Stimulated activated naive CD4-positive, alpha-beta T cell treated with Interleukin-2 at 50 U/mL for 16 hours (primary cell): ENCODE measurements at places on chromosomes 11 and 22.

DNA sequence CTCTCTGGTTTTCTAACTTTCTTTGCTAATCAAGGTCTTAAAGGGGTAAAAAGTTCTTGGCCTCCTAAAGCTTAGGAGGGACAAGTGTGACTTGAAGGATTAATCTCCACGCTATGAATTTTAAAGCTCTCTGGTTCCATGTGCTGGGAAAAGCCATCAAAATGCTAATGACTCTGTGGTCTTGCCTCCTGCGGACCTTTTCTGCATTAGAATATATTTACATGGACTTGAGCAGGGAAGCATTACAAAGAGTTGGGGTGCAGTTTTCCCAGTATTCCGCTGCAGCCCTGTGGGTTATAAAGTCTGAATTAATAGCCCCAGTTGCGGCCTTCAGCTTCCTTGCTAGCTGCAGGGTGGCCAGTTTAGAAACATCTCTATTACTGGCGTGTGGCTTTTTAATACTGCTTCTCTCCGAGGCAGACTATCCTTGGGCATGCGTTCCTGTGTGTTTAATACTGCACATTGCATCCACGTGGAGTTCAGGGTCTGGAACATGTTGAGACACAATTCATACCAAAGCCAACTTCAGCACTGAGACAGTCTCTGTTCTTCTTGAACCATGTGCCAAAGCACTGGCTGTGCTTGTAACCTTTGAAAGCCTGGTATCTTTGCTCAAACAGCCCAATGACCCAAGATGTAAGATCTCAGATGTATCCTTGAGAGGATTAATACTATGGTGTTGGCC, 27.3 kb downstream of the TSPAN18 start:
- no peak for DNase-seq

DNA sequence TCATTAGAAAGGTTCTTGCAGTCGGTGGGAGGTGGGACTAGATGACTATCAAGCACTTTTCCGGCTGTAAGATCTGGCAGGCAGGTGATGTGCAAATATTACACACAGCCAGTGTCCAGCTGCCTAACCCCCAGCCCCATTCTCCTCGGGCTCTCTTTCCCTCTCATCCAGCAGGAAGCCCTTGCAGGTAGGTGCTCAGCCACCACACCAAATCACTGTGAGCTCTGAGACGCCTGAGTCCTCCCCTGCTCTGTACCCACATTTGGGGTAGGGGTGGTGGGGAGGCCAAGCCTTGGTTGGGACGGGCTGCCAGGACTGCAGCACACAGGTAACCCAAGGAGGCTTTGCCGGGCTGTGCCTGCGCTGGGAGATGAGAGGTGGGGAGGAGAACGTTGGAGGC, 601 bp downstream of the ART5 start:
- DNase-seq = no peak

- no peak for DNase-seq
Observed at GRCh38 chr11:17366495-17366894, 14.9 kb downstream of the NCR3LG1 start.

- no peak for DNase-seq
Observed at GRCh38 chr22:30357650-30358215, 926 bp downstream of the CCDC157 start.

DNA sequence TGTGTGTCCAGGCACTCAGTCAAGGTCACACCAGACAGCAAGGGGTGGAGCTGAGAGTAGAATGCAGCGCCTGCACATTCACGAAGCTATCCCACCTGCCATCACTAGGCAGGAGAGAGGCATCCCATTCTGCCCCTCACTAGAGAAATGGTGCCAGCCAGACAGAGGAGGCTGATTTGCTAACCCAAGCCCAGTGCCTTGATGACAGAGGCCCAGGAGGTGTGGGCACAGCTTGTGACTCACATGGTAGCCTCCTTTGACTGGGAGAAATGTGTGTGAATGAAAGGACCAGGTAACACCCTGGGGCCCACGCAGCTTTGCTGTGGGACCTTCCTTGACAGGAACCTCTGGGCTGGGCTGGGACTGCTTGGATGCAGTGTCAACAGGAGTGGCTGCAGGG, 5.2 kb upstream of the NAALADL1 start:
- no peak for DNase-seq

DNA sequence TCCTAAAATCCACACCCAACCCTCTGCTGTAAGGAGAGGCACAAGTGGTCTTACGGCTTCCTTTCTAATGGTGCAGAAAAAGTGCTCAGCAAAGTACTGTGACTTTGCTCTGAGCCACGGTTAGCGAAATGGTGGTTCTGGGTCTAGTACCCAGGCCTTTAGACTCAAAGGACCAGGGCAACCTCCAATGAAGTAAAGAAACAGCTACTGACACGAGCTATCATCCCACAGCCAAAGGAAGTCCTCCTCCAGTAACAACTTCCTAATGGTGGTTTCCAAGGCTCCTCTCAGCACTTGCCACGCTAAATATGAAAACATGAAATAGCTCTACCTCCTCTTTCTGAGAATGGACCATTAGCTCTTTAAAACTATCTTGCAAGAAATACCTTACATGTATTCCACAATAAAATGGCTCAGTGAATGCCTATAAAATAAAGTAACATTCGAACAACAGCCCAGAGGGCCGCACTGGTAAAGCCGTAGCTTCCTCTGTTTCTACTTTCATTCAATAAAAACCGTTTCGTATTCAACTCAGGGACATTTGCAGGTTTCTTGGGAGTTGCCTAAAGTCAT, 122.4 kb downstream of the ETS1 start:
- no peak for DNase-seq

- DNase-seq = peak; percentile 57
Observed at GRCh38 chr22:21762712-21763581, 27.4 kb upstream of the YPEL1 start.

DNA sequence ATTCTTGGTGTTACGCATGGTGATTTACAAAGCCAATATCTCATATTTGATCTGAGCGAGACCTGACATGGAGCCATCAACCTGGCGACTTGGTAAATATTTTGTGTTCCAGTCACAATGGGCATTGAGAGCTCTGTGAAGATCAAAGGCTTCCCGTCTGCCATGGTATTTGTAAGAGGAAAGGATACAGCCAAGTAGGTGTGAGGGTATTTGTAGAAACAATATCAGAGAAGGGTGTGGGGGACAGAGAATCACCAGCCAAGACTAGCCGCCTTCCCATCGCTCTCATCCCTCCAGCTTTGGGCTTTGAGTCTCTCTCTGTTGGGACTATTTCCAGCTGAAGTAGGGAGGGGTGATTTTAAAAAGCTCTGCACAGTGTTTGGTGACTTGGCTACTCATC, 173.4 kb upstream of the BDNF start:
- no peak for DNase-seq

DNA sequence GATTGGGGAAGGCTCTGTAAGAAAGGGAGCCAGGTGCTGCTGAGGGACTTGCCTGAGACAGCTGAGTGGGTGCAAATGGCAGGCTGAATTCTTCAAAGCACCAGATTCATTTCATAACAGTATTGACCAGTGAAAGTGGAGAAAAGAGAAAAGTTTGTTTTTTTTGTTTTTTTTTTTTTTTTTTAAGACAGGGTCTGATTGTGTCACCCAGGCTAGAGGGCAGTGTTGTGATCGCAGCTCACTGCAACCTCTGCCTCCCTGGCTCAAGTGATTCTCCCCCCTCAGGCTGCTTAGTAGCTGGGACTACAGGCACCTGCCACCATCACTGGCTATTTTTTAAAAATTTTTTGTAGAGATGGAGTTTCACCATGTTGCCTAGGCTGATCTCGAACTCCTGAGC, 494.0 kb downstream of the MIAT start:
- DNase-seq = no peak
